ENCODE measurements at places on chromosomes 1 and 21.
A peak's percentile ranks its signal among the peaks of the same experiment; 100 is the strongest.

GRCh38 chr21:26441149-26441548 is 131.9 kb downstream of the CYYR1 start:
- DNase-seq, result no peak

DNA sequence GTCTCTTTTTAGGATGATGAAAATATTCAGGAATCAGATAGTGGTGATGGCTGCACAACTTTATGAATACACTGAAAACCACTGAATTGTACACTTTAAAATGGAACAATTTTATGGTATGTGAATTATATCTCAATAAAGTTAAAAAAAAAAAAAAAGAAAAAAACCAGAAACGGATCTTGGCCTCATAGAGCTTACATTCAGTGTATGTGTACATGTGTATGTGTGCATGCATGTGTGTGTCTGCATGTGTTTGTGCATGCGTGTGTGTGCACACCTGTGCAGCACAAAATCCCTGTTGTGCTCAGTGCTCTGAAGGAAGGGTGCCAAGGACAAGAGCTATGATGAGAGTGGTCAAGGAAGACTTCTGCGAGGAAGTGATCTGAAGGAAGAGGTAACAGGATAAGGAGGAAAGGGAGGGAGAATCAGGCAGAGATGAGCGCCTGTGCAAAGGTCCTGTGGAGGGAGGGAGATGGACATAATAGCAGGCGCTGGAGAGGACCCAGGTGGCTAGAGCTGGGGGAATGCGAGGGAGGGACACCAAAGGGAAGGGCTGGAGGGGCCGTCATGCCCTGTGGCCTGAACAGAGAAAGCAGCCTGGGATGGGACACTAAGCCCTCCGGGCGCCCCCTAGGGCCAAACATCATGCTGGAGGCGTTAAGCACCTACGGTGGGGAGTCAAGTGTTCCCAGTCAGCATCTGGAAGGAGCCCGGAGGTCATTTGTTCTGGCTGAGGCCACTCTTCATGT is 25.2 kb downstream of the NKAIN1 start:
- no peak for DNase-seq

DNA sequence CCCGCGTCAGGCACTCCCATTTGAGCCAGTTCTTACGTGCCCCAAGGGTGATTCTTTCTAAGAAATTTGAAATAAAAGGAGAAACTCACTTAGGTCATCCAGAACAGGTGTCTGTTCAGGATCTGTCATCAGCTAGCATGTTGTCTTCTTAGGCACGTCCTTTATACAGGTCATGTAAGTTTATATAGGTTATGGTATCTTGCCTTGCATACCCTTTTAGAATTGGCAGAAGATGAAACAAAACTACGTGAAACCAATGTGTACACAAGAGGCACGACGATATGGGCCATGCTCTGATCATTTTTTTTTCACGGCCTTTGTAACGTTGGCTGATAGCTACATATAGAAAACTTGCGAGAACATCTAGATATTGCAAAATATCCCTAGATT is 579 bp upstream of the GTF2B start:
- no peak for DNase-seq

GRCh38 chr1:61273167-61273705 is 190.9 kb downstream of the NFIA start:
- DNase-seq, result no peak

DNA sequence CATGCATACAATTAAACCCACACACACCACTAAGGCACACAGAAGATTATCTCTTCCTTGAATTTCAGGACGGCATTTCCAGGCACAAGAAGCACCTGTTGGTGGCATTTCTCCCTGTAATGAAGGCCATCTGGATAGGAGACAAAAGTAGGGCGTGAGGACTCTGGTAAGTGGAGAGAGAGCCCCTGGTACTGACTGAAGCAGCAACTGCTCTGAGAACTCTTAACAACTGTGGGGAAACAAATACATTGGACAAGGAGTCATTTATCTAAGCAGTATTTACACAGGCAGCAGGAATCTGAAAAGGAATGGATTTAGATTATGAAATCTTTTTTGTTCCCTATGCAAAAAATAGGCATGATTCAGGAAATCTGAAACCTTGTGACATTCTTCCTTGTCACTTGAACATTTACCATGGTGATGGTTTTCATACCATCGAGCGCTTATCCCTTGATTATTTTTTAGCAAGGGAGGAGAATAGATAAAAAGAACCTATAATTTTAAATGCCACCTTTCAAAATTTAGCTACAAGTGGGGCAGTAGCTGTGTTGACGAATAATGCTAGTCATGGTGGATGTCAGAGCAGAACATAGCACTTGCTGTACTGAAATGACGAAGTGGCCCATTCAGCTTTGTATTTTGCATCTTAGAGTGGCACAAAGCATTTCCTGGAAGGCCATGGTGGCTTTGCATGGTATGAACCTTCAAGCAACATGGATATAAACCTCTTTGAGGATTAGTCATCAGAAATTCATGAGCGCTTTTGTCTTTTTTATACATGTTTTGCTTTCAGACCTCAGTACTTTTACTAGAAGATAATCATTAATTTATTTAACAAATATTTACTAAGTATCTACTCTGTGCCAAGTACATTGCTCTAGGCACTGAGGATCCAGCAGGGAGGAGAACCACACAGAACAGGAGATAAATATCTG is 362.0 kb downstream of the ADGRL2 start:
- no peak for DNase-seq

GRCh38 chr21:21864321-21864840 is 866.2 kb downstream of the NCAM2 start:
- DNase-seq, result peak; percentile 5

DNA sequence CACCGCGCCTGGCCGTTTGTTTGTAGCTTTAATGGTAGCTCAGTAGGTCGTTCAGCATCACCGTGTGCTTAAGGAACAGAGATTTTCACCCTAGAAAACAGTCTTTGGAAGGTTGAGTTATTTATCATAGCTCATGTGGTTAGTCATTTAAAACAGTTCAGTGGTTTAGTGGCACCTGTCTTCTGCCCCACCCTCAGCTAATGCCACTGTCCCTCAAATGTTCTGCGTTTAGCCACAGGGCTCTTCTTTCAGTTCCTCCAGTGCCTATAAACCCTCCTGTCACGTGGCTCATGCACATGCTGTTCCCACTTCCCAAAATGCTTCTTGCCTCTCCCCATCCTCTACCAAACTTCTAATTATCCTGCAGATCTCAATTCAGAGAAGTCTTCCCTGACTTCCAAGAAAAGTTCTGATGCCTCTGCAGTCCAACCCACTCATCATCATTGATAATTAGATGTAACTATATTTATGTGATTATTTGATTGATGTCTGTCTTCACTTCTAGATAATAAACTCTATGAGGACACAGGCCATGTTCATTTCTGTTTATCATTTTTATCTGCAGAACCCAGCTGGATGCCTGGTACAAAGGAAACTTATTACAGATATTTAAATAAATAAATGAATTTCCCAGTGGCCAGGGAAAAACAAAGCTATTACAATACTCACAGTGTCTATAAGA is 14.4 kb upstream of the DIPK1A start:
- no peak for DNase-seq

DNA sequence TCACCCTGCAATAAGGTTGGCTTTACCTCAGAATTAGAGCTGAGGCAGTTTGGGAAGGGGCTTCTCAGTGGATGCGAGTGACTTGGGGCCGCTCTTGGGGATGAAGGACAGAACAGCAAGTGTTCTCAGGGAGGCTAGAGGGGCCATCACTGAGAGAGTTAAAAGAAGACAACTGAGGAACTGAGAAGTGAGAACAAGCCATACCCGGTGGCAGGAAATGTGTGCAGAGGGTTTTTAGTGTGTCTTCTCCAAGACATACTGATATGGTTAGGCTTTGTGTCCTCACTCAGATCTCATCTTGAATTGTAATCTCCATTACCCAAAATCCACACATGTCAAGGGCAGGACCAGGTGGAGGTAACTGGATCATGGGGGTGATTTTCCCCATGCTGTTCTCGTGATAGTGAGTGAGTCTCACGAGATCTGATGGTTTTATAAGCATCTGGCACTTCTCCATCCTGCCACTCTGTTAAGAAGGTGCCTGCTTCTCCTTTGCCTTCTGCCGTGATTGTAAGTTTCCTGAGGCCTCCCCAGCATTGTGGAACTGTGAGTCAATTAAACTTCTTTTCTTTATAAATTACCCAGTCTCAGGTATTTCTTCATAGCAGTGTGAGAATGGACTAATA is 75.8 kb downstream of the PCBP3 start:
- no peak for DNase-seq

DNA sequence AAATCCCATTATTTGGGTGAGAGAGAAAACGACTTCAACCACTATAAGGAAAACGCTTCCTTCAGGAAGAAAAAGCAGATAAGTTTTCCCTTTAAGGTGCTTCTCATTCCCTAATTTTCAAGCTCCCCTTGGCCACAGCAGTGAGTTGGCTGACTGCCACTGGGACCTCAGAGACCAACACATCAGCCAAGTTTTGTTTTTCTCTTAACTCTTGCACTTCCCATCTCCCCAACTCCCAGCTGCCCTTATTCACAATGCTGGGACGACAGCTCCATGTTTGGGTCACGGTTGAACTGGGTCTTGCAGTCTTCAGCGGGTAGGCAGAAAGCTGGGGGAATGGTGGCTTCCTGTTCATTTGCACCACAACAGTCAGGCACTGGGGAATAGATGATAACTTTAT is 18.9 kb downstream of the SGIP1 start:
- DNase-seq, result no peak

- DNase-seq, result no peak
These were observed 11.8 kb downstream of the SIM2 start for GRCh38 chr21:36710729-36711048.

All from fibroblast of skin of left quadriceps (primary cell).